ENCODE measurements at places on chromosomes 3 and 15. TPM values are rescaled to one million over a fixed set of nuclear protein-coding genes. Genes with fewer than 3 reads are reported as not detected.
A peak's percentile ranks its signal among the peaks of the same experiment; 100 is the strongest.

- no peaks in the 10 kb centered on the region for H3K36me3 ChIP-seq
- no peaks in the 10 kb centered on the region for H3K4me1 ChIP-seq
- no peak within 1 kb of the TSS for H3K27ac ChIP-seq
- peak within 1 kb of the TSS; percentile 62 for H3K4me3 ChIP-seq
- peaks cover 35% of the 10 kb centered on the region for H3K27me3 ChIP-seq
- DNase-seq: no peak
Measured at GRCh38 chr3:109337393-109337792, at the start of gene DPPA4. Gene DPPA4, minus strand, starts transcription at chr3:109337546. Its CDS starts 29 bp downstream, at chr3:109337517.

DNA sequence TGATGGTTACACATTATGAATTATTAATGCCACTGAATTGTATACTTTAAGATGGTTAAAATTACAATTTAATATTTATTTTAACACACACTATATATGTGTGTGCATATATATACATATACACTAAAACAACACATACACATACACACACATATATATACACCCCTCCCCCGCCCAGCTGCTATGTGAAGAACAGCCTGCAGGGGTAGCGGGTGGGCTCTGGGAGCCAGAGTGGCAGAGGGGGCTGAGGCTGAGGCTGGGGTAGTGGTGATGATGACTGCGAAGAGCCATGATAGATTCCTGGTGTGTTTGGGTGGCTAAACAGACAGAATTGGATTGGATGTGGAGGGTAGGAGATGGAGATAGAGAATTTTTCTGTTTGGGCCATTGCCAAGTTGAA, 39.4 kb upstream of the APEH start:
- peaks cover 9% of the 10 kb centered on the region for H3K27me3 ChIP-seq
- H3K4me1 ChIP-seq: peaks cover 3% of the 10 kb centered on the region
- DNase-seq: no peak
- H3K27ac ChIP-seq: no peak overlapping the region
- H3K4me3 ChIP-seq: no peak overlapping the region
- peaks cover 2% of the 10 kb centered on the region for H3K36me3 ChIP-seq

DNA sequence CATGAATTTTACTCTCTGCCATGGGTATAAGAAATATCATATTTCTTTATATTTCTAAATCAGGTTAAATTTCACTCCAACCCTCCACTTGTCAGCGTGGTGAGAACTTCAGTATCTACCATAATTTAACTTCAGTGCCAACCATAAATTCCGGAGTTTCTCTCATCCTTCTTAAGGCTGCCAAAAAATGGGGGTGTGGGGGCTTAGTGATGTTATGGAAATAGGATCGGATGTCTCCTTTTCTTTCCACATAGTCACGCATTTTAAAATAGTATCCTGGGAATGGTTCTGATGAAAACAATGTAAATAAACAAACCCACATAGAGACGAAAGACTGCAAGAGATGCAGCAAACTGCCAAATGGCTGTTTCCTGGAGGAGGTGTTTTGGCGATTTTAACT, 12.9 kb upstream of the FAM3D start:
- no peak for DNase-seq
- H3K4me1 ChIP-seq: no peaks in the 10 kb centered on the region
- no peaks in the 10 kb centered on the region for H3K36me3 ChIP-seq

DNA sequence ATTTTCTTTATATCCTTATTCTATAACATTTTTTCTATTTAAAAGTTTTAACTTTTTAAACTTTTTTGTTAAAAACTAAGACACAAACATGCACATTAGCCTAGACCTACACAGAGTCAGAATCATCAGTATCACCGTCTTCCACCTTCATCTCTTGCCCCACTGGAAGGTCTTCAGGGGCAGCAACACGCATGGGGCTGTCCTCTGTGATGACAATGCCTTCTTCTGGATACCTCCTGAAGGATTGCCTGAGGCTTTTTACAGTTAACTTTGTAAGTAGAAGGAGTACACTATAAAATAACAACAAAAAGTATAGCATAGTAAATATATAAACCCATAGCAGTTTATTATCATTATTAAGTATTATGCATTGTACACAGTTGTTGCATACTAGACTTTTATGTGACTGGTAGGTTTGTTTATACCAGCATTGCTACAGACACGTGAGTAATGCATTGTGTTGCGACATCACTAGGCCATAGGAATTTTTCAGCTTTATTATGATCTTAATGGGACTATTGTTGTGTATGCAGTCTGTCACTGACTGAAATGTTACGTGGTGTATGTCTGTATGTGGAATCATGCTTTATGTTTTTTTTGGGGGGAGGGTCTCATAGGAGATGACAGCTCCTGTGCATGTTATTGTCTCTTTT, 18.2 kb downstream of the ATP1B3 start:
- H3K4me1 ChIP-seq: peaks cover 5% of the 10 kb centered on the region
- no peaks in the 10 kb centered on the region for H3K27me3 ChIP-seq
- H3K4me3 ChIP-seq: no peak overlapping the region

DNA sequence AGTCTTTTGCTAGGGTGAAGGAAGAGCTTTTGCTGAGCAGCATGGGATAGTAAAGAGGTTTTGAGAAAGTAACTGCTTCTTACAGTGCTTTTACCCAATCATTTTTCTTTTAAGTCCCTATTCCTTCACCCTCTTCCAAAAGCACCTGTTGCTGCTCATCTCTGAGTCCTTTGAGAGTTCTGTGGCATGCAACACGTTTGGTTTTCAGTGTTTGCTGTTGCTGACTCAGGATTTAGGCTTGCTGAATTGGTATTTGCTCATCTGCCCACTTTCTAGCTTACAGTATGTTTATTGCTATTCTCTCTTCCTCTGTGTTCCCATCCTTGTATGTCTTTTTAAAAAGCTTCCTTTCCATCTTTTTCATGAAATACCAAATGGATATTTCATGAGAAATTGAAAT, 55.9 kb upstream of the THRB start:
- H3K27ac ChIP-seq: no peak overlapping the region
- no peaks in the 10 kb centered on the region for H3K27me3 ChIP-seq
- no peak overlapping the region for H3K4me3 ChIP-seq

GRCh38 chr15:60529332-60529731, 50.4 kb upstream of the ICE2 start:
- H3K36me3 ChIP-seq: peaks cover 28% of the 10 kb centered on the region
- H3K27me3 ChIP-seq: no peaks in the 10 kb centered on the region
- no peak for DNase-seq
- H3K27ac ChIP-seq: no peak overlapping the region
- H3K4me3 ChIP-seq: no peak overlapping the region
- H3K4me1 ChIP-seq: peaks cover 14% of the 10 kb centered on the region

Gene MUSTN1
- 1.9 TPM for total RNA-seq

DNA sequence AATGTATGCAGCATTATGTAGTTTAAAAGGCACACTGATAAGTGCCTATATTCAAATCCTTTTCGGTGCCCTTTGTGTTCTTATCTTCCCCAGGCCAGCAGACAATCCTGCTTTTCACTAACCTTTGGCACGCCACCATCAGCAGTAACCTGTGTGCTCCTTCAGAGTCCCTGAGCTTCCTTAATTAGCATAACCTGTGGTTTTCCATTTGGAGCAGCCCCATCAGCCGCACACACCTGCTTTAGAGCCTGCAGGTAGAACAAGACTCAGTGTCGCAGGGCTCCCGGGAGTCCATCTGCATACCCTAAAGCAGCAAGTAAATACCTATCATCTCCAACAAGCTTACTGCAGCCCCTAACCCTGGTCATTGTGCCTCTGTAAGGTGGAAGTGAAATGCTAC, 755.1 kb downstream of the ROBO2 start:
- H3K27me3 ChIP-seq: no peaks in the 10 kb centered on the region
- DNase-seq: no peak
- no peaks in the 10 kb centered on the region for H3K36me3 ChIP-seq
- no peak overlapping the region for H3K27ac ChIP-seq

GRCh38 chr3:13045904-13046568, 27.2 kb downstream of the IQSEC1 start:
- H3K4me3 ChIP-seq: no peak overlapping the region
- no peak for DNase-seq
- peaks cover 15% of the 10 kb centered on the region for H3K4me1 ChIP-seq
- H3K36me3 ChIP-seq: peaks cover 2% of the 10 kb centered on the region

DNA sequence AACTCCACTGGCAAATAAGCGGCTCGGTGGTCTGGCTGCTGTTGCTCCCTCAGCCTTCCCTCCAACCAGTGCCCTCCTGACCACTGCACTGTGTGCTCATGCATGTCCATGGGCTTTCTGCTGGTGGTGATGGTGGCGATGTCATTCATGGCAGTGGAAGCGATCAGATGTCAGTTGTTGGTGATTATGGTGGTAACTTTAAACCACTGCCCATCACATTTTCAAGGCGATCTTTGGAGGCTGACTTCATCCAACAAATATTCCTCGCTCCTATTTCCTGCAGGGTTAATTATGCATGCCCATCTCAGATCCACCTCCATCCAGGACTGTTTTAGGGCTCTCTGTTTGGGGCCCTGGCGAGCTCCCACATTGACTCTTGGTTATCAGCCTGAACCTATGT, 13.4 kb upstream of the HCN4 start:
- peaks cover 6% of the 10 kb centered on the region for H3K27me3 ChIP-seq
- no peak for DNase-seq
- no peaks in the 10 kb centered on the region for H3K36me3 ChIP-seq
- H3K27ac ChIP-seq: no peak overlapping the region
- no peaks in the 10 kb centered on the region for H3K4me1 ChIP-seq

GRCh38 chr15:90981681-90982080, 12.7 kb downstream of the PRC1 start:
- DNase-seq: no peak
- peaks cover 57% of the 10 kb centered on the region for H3K36me3 ChIP-seq
- H3K4me3 ChIP-seq: no peak overlapping the region

DNA sequence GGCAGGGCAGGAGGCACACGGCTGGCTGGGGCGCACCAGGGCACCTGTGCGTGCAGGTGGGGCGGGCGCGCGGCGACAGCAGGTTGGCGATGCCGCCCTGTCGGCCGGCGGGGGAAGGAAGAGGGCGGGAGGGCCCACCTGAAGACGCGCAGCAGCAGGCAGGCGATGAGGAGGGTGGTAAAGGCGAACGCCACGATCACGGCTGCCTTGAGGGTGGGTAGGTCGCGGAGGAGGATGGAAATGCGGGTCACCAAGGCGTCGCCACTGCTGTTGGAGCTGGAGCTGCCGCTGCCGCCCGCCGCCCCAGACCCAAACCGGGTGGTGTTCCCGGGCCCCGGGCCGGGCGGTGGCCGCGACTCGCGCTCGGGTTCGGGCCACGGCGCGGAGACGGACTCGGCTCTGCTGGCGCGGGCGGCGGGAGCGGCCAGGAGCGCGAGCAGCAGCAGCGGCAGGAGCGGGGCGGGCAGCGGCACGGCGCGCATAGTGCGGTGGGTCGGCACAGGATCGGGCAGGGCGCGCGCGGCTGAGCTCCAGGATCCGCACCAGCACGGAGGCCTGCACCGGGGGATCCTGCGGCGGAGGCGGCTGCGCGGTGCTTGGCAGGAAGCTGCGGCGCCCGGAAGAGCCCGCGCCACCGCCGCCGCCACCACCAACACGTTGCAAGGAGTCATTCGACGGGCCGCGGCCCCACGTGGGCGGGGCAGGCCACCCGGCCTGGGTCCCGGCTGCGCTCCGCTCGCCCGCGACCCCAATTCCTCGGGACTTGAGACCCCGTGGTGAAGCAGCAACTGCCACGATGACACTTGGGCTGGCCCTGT, at the start of gene FAM174B:
Gene FAM174B, minus strand, starts transcription at position 598 of the 818 bp plus-strand sequence.
- H3K36me3 ChIP-seq: peaks cover 2% of the 10 kb centered on the region
- H3K4me1 ChIP-seq: peaks cover 5% of the 10 kb centered on the region
- H3K27ac ChIP-seq: no peak within 1 kb of the TSS
- H3K4me3 ChIP-seq: peak within 1 kb of the TSS; percentile 58
- peak; percentile 58 for DNase-seq

DNA sequence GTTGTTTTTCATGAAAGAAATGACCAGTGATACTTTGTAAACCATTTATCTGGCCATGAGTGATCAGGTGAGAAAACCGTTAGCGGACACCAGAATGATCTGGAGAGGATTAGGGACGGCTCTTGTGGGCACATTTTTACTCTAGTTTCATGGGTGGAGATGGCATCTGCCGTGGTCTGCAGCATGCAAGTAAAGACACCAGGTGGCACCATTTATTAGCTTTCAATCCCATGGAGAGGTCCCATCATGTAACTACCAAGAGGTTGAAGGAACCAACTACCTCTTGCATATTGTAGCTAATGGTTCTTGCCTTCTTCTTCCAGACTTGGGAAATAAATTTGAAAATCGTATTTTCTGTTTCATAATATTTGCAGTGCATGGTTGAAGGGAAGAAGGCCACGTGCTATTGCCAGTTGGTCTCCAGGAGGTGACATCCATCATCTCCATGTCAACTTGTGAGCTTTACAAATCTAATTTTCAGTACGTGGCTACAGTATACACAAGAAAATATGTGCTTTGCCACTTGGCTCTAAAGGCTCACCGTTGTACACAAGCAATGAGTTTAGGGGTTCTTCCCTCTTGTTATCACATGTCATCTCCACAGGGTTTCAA, 1.5 kb upstream of the MAPKBP1 start:
- H3K27ac ChIP-seq: peak overlapping the region; percentile 93
- DNase-seq: no peak
- peaks cover 36% of the 10 kb centered on the region for H3K4me1 ChIP-seq
- peak overlapping the region; percentile 89 for H3K4me3 ChIP-seq
- H3K36me3 ChIP-seq: peaks cover 4% of the 10 kb centered on the region

DNA sequence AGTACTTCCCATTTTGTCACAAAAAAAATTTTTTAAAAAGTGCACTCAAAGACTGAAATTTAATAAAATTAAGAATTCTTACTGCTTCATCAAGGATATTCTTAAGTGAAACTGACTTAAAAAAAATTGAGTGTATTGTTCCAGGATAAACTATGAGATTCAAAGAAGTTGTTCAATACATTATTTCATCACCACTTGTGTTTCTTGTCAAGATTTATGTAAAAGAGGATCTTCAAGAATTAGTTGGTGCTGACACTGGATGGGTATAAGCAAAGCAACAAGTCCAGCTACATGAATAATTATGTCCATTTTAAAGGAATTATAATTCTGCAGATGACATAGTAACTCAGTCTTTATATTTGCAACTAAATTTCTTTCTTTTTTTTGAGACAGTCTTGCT, 4.3 kb upstream of the AP4E1 start:
- H3K27me3 ChIP-seq: no peaks in the 10 kb centered on the region
- H3K4me3 ChIP-seq: no peak overlapping the region
- DNase-seq: no peak
- peaks cover 5% of the 10 kb centered on the region for H3K36me3 ChIP-seq
- H3K4me1 ChIP-seq: peaks cover 13% of the 10 kb centered on the region
- H3K27ac ChIP-seq: no peak overlapping the region

Gene CRBN
- total RNA-seq: 75.6 TPM

DNA sequence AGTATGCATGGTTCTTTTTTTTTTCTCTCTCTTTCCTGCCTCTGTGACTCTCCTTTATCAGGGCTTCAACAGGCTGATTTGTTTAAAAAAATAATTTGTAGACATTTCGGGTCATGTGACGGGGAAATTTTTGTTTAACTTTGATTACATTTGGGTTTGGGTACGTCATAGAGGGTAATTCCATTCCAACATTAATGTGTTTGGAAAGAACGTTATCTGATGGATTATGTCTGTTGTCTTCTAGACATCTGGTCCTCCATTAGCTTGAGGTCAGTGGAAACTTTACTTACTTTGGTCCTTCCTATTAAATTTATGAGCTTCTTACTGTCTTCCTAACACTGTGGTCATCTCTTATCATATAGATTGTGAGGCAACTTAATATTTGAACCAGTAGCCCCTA, 80.9 kb downstream of the STT3B start:
- H3K36me3 ChIP-seq: peaks cover 41% of the 10 kb centered on the region
- H3K27me3 ChIP-seq: no peaks in the 10 kb centered on the region
- no peak overlapping the region for H3K4me3 ChIP-seq
- no peak for DNase-seq

Gene SCN11A
- 0.08 TPM for total RNA-seq

- H3K27me3 ChIP-seq: peaks cover 2% of the 10 kb centered on the region
- H3K4me1 ChIP-seq: peaks cover 16% of the 10 kb centered on the region
- peaks cover 7% of the 10 kb centered on the region for H3K36me3 ChIP-seq
- H3K27ac ChIP-seq: no peak overlapping the region
Measured at GRCh38 chr3:122873741-122874515, 79.1 kb downstream of the SLC49A4 start.

Gene DUOX2
- not detected for total RNA-seq

Gene RHO
- not detected for total RNA-seq

Gene HCN4
- total RNA-seq: not detected
